Non-pigmented ciliary epithelial cell (primary cell): ENCODE measurements at places on chromosomes 1 and 21.

GRCh38 chr1:207497941-207498340, 2.0 kb downstream of the CR1 start:
- no peak for DNase-seq

- no peak for DNase-seq
Measured at GRCh38 chr21:21929789-21930188, 931.6 kb downstream of the NCAM2 start.

DNA sequence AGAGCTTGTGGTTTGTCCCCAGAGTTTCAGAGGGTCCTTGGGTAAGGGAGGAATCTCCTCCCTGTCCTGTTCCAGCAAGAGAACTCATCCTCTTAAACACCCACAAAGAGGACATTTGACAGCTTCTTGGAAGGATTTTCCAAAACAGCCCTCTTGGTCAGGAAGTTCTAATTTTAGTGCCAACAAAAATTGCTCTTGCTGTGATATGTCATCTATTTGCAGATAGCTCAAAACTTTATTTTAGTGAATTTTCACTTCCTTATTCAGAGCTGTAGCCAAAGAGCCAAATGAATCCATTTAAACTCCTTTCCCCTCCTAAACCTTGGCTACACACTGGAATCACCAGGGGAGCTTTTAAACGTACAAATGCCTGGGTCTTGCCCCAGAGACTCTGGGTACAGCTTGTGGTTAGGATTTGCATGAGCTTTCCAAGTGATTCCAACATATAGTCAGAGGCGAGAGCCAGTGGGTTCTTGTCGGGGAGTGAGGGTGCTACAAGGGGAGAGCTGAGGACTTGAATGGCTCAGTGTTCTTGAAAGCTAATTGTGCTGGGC, 11.8 kb upstream of the RASSF5 start:
- no peak for DNase-seq

DNA sequence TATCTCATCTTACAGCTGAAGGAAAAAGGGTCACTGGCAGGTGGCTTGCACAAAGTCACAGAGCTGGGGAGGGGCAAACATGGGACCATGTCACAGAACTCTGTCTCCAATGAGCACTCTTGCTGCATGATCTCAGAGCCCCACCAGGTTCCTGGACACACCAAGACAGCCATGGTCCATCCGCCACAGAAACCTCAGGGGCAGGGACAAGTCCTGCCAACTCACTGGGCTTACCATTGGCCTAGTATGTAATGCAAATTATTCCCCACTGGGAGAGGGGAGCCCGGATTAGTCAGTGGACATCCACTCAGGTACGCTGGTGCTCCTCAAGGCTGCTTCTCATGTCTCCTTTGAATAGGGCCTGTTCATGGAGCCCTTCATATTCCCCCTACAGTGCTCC, 14.2 kb downstream of the S100A7A start:
- no peak for DNase-seq

GRCh38 chr1:22461678-22462527, 10.3 kb downstream of the ZBTB40 start:
- DNase-seq = no peak

DNA sequence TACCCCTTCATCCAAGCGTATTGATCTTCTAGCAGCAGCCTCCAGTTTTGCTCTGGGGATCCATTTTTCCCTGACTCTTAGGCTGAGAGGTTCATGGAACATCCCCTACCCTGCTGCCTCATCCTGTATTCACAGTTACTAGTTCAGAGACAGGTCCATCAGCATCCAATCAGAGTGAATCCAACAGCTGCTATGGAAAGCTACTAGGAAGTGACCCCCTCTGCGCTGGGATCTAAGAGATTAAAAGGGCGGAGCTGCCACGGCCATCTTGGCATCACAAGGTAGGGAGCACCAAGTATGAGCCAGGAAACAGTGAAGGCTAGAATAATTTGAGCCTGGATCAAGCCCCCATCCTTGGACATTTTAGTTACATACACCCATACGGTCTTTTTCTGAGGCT, 32.5 kb downstream of the KAZN start:
- DNase-seq = no peak

GRCh38 chr1:22031214-22031962, 21.1 kb upstream of the CDC42 start:
- no peak for DNase-seq

GRCh38 chr21:37139902-37140301, 66.8 kb downstream of the TTC3 start:
- no peak for DNase-seq

- DNase-seq = no peak
Measured at GRCh38 chr1:240492832-240493440, 119.0 kb downstream of the GREM2 start.

DNA sequence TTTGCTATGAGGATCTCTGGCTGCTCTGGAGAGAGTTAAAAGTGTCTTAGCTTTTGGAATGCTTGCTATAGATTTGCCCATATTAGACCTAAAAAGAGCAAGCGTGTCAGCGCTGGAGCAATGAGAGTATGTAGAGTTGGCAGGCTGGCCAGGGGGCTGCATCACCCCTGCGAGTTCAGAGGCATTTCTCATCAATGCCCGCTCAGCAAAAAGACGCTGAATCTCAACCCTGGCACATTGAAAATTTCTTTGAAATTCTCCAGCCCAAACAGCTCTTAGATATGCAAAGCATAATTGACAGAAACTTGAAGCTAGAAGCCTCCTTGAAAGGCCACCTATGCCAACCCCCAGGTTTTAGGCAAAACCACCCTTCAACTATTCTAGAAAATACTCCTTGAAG, 135.5 kb upstream of the F3 start:
- no peak for DNase-seq

DNA sequence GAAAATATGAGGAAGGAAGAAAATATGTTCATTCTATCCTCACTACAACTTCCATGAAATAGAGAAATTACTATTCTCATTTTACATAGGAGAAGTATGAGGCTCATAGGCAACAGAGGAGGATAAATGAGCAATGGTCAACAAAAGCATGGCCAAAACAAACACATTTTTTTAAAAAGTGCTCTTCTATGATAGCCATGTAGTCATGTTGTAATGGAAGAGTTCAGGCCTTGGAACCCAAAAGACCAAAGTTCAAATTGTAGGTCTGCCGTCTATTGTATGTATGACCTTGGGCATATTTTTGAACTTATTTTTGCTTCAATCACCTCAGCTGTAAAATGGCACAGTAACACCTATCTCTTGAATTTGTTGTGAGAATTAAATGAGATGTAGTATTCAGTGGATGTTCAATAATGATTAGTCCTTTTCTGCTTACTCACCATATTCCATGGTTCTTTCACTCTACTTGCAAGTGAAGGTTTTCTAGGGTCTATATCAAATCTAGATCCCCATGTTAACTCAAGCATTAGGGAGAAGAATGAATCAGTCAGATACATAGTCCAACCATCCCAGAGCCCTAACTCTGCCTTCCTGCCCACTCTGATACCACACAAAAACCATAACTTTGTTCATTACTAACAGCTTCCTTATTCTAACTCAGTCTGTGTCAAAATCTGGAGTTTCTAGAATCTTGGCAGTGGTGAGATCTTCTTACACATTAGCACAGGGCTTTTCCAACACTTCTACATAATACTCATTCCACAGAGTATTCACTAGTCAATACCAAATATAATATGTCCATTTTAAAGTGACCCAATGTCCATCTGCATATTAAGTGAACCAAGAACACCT, 353.2 kb downstream of the PLPP3 start:
- DNase-seq = no peak

- DNase-seq = no peak
Measured at GRCh38 chr1:57157818-57158603, 192.2 kb upstream of the C8B start.

- DNase-seq = no peak
Measured at GRCh38 chr1:21064057-21064456, 112.6 kb downstream of the EIF4G3 start.

GRCh38 chr1:234562334-234562733, 47.6 kb downstream of the IRF2BP2 start:
- no peak for DNase-seq

GRCh38 chr1:212488436-212489283, 55.9 kb downstream of the NENF start:
- DNase-seq = no peak

GRCh38 chr1:203305809-203306088, 430 bp downstream of the BTG2 start:
- no peak for DNase-seq

GRCh38 chr1:116203920-116204319, 92.7 kb downstream of the MAB21L3 start:
- no peak for DNase-seq

GRCh38 chr1:212593821-212594251, 14.7 kb upstream of the ATF3 start:
- DNase-seq = no peak

- DNase-seq = no peak
Measured at GRCh38 chr1:113551728-113552127, 161.4 kb downstream of the MAGI3 start.

DNA sequence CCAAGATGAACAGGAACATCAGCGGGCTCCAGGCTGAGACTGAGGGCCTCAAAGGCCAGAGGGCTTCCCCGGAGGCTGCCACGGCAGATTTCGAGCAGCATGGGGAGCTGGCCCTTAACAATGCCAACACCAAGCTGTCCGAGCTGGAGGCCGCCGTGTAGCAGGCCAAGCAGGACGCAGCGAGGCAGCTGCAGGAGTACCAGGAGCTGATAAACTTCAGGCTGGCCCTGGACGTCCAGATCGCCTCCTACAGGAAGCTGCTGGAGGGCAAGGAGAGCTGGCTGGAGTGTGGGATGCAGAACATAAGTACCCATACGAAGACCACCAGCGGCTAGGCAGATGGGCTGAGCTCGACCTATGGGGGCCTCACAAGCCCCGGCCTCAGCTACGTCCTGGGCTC, 823.4 kb upstream of the NEGR1 start:
- DNase-seq = no peak

DNA sequence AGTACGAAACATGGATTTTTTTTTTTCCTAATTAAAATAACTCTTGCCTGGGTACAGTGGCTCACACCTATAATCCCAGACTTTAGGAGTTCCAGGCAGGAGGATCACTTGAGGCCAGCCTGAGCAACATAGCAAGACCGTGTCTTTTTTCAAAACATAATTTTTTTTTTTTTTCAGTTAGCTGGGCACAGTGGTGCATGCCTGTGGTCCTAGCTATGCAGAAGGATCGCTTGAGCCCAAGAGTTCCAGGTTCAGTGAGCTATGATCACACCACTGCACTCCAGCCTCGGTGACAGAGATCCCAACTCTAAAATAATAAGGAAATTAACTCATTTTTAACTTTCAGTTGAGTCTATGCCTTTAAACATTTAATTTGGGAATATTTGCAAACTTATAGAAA, 170.1 kb downstream of the NEK7 start:
- no peak for DNase-seq

GRCh38 chr1:239657291-239657690, 270.9 kb downstream of the CHRM3 start:
- DNase-seq = no peak

DNA sequence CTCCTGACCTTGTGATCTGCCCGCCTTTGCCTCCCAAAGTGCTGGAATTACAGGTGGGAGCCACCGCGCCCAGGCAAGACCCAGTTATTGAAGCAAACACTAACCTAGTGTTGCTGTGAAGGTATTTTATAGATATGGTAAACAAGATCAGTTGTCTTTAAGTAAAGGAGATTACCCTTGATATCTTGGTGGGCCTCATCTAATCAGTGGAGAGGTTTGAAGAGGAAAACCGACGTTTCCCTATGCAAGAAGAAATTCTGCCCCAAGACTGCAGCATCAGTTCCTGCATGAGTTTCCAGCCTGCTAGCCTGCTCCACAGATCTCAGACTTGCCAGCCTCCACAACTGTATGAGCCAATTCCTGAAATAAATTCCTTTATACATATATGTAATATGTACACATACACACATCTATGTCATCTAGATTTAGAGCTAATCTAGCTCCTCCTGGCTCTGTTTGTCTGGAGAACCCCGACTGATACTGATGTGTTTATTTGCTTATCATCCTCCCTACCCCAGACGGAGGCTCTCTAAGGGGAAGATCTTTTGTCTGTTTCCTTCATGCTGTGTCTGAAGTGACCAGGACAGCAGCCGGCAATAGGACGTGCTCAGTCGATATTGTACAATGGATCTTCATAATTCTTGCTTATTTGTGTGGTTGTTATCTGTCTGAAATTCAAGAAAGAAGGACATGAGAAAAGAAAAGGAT, 90.9 kb downstream of the IER5 start:
- DNase-seq = no peak

- DNase-seq = peak; percentile 72
Measured at GRCh38 chr1:184283999-184284398, 102.8 kb upstream of the C1orf21 start.

- no peak for DNase-seq
Measured at GRCh38 chr1:107649023-107649422, 316.0 kb downstream of the VAV3 start.

- DNase-seq = no peak
Measured at GRCh38 chr1:224331326-224331725, 1.4 kb upstream of the NVL start.

DNA sequence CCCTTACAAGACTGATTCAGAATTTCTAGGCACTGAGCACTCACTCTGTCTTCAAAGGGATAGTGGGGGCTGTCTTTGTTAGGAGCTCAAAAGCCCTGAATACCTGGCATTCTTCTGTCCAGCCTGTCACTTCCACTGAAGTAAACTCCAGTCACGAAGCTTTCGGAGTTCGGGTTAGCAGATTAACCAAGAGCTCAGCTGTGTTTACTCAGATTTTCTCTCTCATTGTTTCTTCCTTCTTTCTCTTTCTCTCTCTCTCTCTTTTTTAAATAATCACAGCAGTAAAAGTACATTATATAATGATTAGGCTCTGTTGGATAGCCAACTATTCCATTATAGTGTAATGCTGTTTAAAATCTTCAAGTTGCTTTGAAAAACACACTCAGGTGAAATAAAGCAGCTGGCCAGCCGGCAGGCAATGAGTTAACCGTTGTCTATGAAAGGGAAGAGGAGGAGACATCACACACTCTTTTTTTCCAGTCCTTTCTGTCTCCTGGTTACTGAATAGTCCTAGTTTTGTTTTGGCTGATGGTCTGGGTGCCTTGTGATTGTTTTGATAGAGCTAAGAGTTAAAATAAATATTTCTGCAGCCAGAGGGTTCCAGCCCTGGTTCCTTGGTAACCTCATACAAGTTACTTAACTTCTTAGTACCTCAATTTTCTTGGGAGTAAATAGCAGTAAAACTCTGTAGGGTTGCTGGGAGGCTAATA, 89.8 kb downstream of the ADSS2 start:
- peak; percentile 66 for DNase-seq

DNA sequence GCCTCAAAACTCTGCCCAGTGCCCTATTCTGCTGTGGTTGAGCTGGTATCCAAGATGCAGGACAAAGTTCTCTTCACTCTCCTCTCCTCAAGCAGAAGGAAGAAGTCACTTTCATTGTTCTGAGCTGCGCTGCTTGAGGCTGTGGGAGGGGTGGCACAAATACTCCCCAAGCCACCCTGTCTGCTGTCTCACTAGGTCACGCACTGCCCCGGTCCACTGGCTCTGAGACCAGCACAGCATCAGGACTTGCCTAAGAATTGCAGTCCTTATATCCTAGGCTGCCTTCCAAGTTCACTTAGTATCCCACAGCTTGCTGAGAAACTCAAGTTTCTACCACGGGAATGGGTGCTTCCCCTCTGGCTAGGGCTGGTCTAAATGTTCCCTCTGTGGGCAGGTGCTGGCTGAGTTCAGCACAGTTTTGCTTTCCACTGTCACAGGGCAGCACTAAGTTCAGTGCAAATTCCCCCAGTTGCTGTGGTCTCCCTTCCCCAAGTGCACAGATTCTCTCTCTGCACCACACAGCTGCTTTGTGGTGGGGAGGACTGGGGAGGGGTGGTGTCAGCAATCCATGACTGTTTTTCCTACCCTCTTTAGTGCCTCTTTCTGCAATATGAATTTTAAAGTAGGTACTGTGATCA, 32.4 kb downstream of the SLC9C2 start:
- DNase-seq = no peak

- no peak for DNase-seq
Measured at GRCh38 chr1:167681451-167682098, 40.2 kb upstream of the MPZL1 start.
